ENCODE measurements at places on chromosomes 7 and 10.

- no peak overlapping the region for H3K27ac ChIP-seq
- no peaks in the 10 kb centered on the region for H3K36me3 ChIP-seq
- DNase-seq = no peak
These were observed 5.2 kb upstream of the SMKR1 start for GRCh38 chr7:129497156-129497555.

GRCh38 chr10:118330295-118331076 is 11.6 kb downstream of the FAM204A start:
- H3K4me1 ChIP-seq = no peaks in the 10 kb centered on the region
- H3K36me3 ChIP-seq = peaks cover 75% of the 10 kb centered on the region
- no peak for DNase-seq
- H3K27me3 ChIP-seq = no peaks in the 10 kb centered on the region
- H3K4me3 ChIP-seq = no peak overlapping the region

DNA sequence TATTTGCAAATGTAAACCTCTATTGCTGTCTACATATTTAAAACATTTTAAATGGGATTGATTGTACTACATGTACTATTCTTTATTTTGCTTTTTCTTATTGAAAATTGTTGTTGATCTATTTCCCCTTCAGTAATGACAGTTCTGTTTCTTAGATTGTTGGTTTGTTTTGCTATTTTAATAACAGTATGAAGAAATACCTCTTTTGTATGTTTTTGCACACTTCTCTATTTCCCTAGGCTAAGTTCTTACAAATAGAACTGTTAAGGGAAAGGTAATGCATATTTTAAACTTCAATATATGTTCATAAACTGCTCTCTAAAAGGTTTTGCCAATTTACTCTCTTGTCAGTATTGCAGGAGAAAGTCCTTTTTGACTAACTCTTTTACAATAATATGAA is 195.0 kb upstream of the PRPS1L1 start:
- no peaks in the 10 kb centered on the region for H3K27me3 ChIP-seq
- no peak overlapping the region for H3K27ac ChIP-seq
- no peak for DNase-seq

DNA sequence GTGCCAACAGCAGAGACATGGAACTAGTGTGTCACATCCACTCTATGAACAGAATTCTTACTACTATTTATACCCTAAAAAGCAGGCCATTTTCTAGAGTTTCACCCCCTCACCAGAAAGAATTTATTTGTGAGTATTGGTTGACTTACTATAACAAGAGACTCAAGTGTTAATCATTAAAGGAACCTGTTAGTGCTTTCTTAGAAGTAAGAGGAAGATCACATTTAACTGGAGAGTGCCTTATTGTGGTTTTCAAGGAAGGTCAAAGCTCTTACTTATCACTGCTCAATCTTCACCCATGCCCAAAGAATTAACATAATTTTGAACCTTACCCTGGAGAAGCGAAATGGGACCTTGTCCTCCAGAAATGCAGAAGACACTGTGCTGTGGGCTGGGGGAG is 169.3 kb upstream of the PRSS1 start:
- H3K4me1 ChIP-seq = no peaks in the 10 kb centered on the region
- no peak for DNase-seq
- H3K27ac ChIP-seq = no peak overlapping the region
- no peaks in the 10 kb centered on the region for H3K36me3 ChIP-seq
- H3K4me3 ChIP-seq = no peak overlapping the region

DNA sequence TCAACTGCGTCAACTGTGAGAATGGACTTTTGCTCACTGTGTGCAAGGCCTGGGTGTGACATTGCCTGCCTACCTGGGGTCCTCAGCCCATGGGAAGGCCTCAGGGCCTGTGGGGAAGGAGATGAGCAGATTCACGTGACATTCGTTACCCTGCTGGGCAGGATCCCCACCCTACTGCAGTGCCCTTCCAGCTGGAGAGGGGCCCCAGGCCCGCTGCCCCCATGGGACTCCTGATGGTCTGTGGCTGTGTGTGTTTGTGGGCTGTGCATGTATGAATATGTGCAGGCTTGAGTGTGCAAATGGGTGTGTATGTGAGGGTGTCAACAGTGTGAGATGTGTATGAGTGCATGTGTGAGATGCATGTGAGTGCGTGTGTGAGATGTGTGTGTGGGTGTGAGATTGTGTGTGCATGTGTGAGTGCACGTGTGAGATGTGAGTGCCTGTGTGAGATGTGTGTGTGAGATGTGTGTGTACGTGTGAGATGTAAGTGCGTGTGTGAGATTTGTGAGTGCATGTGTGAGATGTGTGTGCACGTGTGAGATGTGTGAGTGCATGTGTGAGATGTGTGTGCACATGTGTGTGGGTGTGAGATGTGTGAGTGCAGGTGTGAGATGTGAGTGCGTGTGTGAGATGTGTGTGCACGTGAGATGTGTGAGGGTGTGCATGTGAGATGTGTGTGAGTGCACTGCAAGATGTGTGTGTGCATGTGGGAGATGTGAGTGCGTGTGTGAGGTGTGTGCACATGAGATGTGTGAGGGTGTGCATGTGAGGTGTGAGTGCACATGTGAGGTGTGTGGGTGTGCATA is 29.7 kb downstream of the PPIF start:
- no peak overlapping the region for H3K4me3 ChIP-seq
- peaks cover 5% of the 10 kb centered on the region for H3K4me1 ChIP-seq
- H3K27ac ChIP-seq = no peak overlapping the region
- no peak for DNase-seq

Data from tibial artery (tissue), 4 donors.